ENCODE measurements at places on chromosomes 3 and 15.

DNA sequence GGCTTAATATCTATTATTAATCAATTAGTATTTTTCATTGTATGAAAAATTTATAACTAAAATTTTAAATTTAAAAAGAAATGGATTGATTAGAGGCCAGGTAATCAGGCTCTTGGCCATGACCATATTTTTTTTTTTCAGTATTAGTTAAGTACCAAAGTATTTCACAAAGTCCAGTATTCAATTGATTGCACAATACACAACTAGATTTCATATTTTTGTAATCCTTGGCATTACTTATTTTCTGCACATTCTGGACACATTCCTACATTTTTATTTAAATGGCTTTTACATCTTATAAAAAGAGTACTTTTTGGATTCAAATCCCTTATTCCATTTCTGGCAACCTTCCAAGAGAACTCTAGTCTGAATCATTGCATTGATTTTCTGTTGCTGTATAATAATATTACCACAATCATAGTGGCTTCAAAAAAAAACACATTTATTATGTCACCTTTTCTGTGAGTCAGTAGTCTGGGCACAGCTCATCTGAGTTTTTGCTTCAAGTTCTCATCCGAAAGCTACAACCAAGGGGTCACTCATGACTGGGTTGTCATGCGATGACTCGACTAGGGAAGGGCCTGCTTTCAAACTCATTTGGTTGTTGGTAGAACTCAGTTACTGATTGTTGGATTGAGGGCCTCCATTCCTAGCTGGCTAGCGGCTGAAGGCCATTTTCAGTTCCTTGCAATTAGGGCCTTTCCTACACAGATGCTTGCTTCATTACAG is 90.7 kb downstream of the CNTN6 start:
- DNase-seq, result peak; percentile 35

GRCh38 chr15:65020419-65020818 is 9.0 kb downstream of the MTFMT start:
- no peak for DNase-seq

GRCh38 chr3:5210926-5211325 is 23.4 kb downstream of the EDEM1 start:
- no peak for DNase-seq

DNA sequence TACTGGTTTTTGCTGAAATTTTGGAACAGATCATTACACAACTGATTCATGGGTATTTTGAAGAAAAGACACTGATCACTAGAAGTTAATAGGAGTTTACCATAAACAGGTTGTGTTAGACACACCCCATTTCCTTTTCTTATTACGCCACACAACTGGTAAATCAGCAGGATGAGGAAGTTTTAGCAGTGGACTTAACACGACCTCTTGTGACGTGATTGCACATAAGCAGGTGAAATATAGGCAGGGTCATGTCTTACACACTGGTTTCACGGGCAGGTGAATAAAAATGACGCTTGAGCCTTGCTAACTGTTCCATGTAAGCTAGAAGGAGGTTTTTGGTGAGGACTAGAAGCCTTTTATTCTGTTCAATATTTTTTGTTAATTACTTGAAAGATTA is 27.1 kb upstream of the TPRG1 start:
- peak; percentile 46 for DNase-seq

GRCh38 chr15:28960979-28961378 is 75.2 kb downstream of the APBA2 start:
- peak; percentile 73 for DNase-seq

- DNase-seq, result no peak
Measured at GRCh38 chr3:172752651-172753050, 2.1 kb downstream of the ECT2 start.

- no peak for DNase-seq
Measured at GRCh38 chr15:42716626-42717025, 20.3 kb downstream of the CDAN1 start.

DNA sequence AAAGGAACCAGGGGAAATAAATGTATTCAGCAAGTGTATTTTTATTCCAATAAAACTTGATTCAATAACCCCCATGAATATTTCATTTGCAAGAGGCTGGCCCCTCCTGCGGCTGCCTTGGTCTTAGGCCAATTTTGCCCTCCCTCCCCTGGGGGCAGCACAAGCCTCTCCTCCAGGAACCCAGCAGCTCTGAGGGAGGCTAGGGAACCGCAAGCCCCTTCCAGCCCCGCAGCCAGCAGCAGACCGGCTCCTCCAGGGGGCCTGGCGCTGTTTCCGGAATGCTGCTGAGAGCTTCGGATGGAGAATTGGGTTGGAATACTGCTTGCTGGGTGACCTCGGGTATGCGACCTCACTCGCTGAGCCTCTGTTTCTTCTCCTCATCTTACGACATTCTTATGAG is 150.1 kb downstream of the RAB11A start:
- no peak for DNase-seq

DNA sequence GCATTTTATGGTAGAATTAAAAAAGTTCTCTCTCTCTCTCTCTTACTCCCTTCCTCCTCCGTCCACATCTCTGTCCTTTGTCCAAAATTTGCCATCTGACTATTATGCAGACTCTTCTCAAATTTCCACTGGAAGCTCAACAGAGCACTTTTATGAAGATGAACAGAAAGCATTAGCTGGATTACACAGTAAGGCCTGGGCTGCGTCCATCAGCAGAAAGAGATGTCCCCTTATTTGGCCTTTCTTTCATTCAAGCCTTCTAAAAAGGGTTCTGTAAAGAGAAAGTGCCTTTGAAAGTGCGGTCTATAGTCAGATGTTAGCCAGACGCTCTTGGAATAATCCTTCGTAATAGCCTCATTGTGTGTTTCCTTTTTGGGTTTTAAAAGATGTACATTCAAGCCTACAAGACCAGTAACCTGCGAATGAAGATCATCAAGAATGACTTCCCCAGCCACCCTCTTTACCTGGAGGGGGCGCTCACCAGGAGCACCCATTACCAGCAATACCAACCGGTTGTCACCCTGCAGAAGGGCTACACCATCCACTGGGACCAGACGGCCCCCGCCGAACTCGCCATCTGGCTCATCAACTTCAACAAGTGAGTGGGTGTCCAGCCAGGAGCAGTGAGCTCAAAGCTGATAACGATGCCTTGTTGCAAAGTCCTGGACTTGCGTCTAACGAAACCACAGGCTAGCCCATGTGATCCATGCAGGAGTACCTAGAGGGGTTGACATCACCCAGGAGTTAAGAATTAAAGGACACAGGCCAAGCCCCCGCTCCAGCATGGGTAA is 53.1 kb downstream of the MESD start:
- DNase-seq, result no peak

- DNase-seq, result no peak
Measured at GRCh38 chr3:141863491-141863890, 13.0 kb upstream of the ATP1B3 start.

DNA sequence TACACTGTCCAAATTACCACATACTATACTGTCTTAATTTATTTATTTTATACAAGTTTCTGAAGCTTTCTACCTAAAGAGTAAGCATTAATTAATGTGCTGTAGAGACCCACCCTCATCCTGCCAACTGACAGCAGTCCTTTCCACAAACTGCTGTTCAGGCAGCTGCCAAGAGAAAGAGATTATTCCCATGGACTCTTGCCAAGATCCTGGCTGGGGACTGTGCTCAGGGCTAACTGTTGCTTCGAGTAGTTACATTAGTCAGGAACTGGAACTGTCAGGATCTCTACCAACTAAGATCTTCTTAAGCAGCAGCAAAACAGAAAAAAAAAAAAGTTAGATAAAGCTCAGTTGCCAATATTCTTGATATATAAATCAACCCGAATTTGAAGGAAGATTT is 398.8 kb downstream of the MECOM start:
- peak; percentile 54 for DNase-seq

- no peak for DNase-seq
Measured at GRCh38 chr15:69039516-69040225, 25.2 kb downstream of the NOX5 start.

- DNase-seq, result no peak
Measured at GRCh38 chr15:44810237-44810636, 73.9 kb downstream of the TRIM69 start.

- DNase-seq, result no peak
Measured at GRCh38 chr3:42369304-42369703, 41.1 kb downstream of the LYZL4 start.

DNA sequence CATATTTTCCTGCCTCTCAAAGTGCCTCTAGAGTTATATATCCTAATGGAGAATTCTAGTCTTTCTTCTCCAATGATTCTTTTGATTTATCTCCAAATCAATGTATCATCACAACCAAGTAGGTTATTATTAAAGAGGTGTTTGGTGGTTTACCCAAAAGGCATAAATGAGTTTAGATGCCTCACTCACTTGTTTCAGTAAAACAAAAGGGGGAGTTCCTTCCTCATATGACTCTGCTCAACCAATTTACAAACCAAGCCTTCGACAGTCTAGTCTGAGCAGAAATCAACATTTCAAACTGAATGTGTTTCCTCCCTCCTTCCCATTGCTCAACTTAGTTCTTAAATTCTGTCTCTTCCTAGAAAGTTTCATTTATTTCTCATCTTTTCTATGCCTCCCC is 116.5 kb downstream of the TNIK start:
- DNase-seq, result no peak

DNA sequence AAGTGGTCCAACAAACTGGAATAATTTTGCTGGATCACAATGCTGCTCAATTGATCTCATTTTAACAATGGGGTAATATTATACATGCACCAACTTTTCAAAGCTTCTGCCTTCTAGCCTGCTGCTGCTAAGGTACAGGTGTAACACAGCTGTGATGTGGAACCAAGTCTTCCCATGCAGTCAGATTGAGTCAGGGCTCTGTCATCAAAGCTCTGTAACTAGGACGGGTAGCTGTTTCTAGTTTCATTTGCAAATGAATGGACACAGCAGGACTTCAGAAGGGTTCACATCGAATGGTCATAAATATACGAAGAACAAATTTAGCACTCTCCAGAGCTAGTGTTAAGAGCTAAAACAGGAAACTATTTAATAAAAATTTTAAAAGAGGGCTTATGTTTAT is 189.2 kb downstream of the USP13 start:
- peak; percentile 41 for DNase-seq

DNA sequence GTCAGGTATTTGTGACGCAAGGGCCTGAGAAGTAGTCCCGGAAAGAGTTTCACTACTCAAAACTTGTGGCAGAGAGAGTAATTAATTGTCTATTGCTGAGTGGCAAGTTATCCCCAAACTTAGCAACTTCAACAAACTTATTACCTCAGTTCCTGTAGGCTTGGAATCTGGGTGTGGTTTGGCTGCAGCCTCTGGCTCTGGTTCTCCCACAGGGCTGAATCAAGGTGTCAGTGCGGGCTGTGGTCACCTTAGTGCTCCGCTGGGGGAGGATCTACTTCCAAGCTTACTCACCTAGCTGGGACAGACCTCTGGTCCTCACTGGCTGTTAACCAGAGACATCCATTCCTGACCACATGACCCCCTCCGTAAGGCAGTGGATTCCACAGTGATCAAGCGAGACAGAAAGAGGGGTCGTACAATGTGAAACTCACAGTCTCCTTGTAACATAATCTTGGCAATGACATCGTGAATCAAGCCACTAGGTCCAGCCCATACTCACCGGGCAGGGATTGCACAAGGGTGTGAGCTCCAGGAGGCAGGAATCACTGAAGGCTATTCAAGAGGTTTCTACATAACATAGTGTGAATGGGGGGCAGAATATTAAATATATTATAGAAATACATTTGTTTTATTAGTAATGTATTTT is 138.3 kb downstream of the RYR3 start:
- DNase-seq, result peak; percentile 94

DNA sequence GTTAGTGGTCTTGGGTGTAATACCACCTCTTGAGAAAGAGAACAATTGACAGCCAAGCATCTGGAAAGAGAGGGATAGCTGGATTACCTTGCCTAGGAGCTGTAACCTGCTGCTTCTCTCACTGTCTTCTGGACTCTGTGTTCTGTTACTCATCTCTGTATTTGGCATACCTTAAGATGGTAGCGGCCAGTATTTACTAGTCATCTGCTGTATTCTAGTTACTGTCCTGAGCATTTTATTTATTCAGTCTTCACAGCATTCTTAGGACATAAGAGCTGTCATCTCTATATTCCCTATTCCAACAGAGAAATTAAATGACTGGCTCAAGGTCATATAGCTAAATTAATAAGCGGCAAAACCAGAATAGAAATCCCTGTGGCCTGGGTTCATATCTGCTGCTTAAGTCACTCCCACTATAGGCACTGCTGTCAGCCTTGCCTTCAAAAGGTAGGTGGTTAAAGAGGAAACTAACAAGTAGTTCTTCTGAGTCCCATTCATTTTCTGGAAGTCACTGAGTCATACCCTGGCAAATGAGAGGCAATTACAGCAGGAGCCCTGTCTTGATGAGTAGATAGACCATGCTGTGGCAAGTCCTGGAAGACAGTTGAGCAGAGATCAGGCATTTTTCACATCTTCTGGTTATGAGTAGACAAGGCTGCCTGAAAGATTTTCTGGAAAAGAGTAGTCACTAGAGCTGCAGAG is 68.2 kb downstream of the RAB7A start:
- peak; percentile 96 for DNase-seq

DNA sequence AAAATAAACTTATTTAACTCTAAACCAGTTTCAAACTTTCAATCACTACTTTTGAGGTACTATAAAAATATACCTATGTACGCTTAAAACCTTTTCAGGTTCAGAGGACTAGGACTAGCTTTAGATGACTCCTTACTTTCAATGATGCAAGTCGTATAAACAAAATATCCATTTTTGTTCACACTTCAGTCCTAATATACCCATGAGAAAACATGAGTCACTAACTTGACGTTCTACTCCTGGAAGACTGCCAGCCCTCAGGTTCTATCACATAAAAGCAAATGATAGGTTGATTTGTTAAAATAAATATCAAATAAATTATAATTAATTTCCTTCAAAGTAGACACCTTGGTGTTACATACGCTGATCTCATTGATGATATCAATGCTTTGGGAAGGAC is 10.6 kb upstream of the P3H2 start:
- peak; percentile 82 for DNase-seq

GRCh38 chr3:21995079-21995607 is 244.1 kb upstream of the ZNF385D start:
- DNase-seq, result no peak

DNA sequence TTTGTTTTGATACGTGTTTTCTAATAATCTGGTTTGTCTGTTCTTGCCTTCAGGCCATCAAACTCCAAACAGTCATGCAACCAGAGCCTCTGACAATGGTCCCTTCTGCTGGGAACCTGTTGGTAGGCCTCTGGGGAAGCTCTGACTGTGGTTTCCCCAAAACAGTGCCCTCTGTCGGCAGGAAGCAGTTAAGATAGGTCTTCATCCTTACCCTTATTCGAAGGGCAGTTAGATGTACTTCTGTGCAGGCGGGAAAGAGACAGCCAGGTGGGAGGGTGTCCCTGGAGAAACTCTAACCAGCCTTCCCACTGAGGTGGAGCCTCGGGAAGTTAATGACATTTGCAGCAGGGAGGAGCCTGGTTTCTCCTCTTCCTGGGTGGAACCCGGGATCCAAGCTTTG is 81.6 kb upstream of the CHMP2B start:
- peak; percentile 16 for DNase-seq

DNA sequence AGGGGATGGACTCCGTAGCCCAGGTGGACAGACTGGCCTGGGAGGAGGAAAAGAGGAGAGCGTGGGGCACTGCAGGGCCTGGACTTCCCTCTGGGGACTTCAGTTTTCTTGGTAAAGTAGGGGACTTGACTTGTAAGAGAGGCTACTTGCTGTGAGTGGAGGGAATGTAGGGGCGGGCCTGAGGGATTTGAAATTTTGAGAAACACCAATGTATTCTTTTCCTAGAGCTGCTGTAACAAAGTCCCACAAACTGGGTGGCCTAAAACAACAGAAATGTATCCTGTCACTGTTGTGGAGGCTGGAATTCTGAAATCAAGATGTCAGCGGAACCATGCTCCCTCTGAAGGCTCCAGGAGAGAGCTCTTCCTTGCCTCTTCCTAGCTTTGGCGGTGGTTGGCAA is 5.8 kb upstream of the HEG1 start:
- DNase-seq, result no peak

- DNase-seq, result peak; percentile 72
Measured at GRCh38 chr3:29642393-29643033, 361.6 kb downstream of the RBMS3 start.

All from mammary epithelial cell (primary cell).